ENCODE measurements at places on chromosomes 5 and 9. TPM values are rescaled to one million over a fixed set of nuclear protein-coding genes. Genes with fewer than 3 reads are reported as not detected.

Gene FAM151B
- total RNA-seq: 2.6 TPM

Gene CRHBP
- total RNA-seq: 0.53 TPM

Gene PCDHB2
- total RNA-seq: 11.2 TPM

Gene TAL2
- not detected for total RNA-seq

Gene ELOVL7
- 0.45 TPM for total RNA-seq

Gene ACTL7B
- not detected for total RNA-seq

Gene OR2V1
- total RNA-seq: not detected

Gene GAPT
- not detected for total RNA-seq

Gene FAM221B
- total RNA-seq: not detected

Gene C5orf52
- not detected for total RNA-seq

Gene KIF20A
- 61.7 TPM for total RNA-seq

Gene SPINK13
- total RNA-seq: not detected

Gene CD14
- 0.30 TPM for total RNA-seq

Gene EPB41L4A
- total RNA-seq: not detected

Gene CCDC171
- 2.9 TPM for total RNA-seq

Gene INSL4
- not detected for total RNA-seq

Gene MAMDC4
- total RNA-seq: 3.6 TPM

Gene C6
- total RNA-seq: not detected

Gene DRD1
- not detected for total RNA-seq

Gene CD72
- total RNA-seq: not detected

Gene C7
- not detected for total RNA-seq

Gene REEP2
- 18.6 TPM for total RNA-seq

Gene GLDC
- total RNA-seq: 15.6 TPM

Gene AQP3
- 2.7 TPM for total RNA-seq

Gene DMRT3
- not detected for total RNA-seq

Gene RORB
- 1.2 TPM for total RNA-seq

Gene F2RL2
- total RNA-seq: 4.0 TPM

Gene PIP5KL1
- total RNA-seq: 2.7 TPM

Gene PCDHB11
- total RNA-seq: 3.9 TPM

Gene FOXD4L6
- total RNA-seq: 0.05 TPM

Gene COL5A1
- total RNA-seq: 11.1 TPM

Gene IFNA2
- not detected for total RNA-seq

Gene TNFAIP8
- 7.1 TPM for total RNA-seq

Gene FOXD4
- 0.37 TPM for total RNA-seq

Gene C9orf153
- not detected for total RNA-seq

Gene TRMT10B
- total RNA-seq: 4.3 TPM

Gene EIF4E1B
- not detected for total RNA-seq

Gene PCDHGB1
- 4.5 TPM for total RNA-seq

Gene C9orf50
- 0.56 TPM for total RNA-seq

Gene HACD4
- total RNA-seq: not detected

Gene SLC45A2
- total RNA-seq: 0.49 TPM

Gene IFNA1
- not detected for total RNA-seq

Gene DNAJC21
- total RNA-seq: 31.6 TPM

Gene SLC34A3
- not detected for total RNA-seq

Gene SET
- total RNA-seq: 789 TPM

Gene EMB
- 19.6 TPM for total RNA-seq

Gene SH3GLB2
- total RNA-seq: 53.9 TPM

Gene PCDHB7
- total RNA-seq: 6.7 TPM

Gene SLC6A3
- total RNA-seq: not detected
